ENCODE measurements at places on chromosomes 11 and 22. TPM values are rescaled to one million over a fixed set of nuclear protein-coding genes. Genes with fewer than 3 reads are reported as not detected.

C11orf91 gene
- 0.15 TPM for polyA plus RNA-seq

MUC5AC gene
- polyA plus RNA-seq, result 0.18 TPM

ACER3 gene
- polyA plus RNA-seq, result 17.7 TPM

TALDO1 gene
- 391 TPM for polyA plus RNA-seq

NEAT1 gene
- 1,223 TPM for polyA plus RNA-seq

BBOX1 gene
- not detected for polyA plus RNA-seq

KCNJ4 gene
- polyA plus RNA-seq, result 0.12 TPM

CCDC116 gene
- polyA plus RNA-seq, result 0.04 TPM

SNX32 gene
- polyA plus RNA-seq, result 0.08 TPM

SFI1 gene
- polyA plus RNA-seq, result 16.1 TPM

HEPN1 gene
- not detected for polyA plus RNA-seq

GRCh38 chr22:19851291-19852176 lies 3.1 kb downstream of the GNB1L start:
- no peak for DNase-seq

- no peak for DNase-seq
These were observed 493 bp upstream of the CYTH4 start for GRCh38 chr22:37281646-37282384.

GRCh38 chr11:113382121-113382520 lies 5.5 kb upstream of the ANKK1 start:
- DNase-seq, result no peak

GRCh38 chr22:19986011-19986409 lies 30.6 kb downstream of the ARVCF start:
- no peak for DNase-seq

GRCh38 chr11:13278609-13279486 lies 1.3 kb downstream of the BMAL1 start:
- DNase-seq, result peak; percentile 9

GRCh38 chr22:36385491-36386350 lies 2.0 kb downstream of the MYH9 start:
- no peak for DNase-seq

DNA sequence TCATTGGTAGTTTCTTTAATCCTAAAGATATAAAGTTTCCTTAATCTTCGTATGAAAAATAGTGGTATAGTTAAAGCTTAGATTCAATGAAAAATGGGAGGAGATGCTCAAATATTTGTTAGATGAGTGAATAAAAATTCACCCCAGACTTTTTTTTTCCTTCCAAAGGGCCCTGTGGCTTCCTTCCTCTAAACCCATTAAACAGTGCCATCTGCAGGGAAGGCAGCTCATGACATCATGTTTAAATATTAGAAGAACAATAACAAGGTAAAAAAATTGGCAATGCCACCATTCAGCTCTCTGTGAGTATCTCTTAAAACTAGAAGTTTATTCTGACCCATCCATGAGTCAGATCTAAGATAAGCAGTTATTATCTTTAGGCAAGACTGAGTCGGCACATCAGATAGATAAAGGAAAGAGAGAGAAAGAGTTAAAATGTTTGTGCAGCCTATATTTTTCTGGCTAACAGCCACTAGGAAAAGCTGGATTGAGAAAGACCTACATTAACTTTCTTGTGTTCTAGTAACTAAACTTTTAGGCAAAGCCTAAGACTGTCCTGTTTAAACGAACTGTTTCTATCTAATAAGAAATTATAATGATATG lies 19.1 kb upstream of the OOSP1 start:
- peak; percentile 40 for DNase-seq

GRCh38 chr11:42647993-42648392 lies 663.8 kb upstream of the API5 start:
- DNase-seq, result no peak

DNA sequence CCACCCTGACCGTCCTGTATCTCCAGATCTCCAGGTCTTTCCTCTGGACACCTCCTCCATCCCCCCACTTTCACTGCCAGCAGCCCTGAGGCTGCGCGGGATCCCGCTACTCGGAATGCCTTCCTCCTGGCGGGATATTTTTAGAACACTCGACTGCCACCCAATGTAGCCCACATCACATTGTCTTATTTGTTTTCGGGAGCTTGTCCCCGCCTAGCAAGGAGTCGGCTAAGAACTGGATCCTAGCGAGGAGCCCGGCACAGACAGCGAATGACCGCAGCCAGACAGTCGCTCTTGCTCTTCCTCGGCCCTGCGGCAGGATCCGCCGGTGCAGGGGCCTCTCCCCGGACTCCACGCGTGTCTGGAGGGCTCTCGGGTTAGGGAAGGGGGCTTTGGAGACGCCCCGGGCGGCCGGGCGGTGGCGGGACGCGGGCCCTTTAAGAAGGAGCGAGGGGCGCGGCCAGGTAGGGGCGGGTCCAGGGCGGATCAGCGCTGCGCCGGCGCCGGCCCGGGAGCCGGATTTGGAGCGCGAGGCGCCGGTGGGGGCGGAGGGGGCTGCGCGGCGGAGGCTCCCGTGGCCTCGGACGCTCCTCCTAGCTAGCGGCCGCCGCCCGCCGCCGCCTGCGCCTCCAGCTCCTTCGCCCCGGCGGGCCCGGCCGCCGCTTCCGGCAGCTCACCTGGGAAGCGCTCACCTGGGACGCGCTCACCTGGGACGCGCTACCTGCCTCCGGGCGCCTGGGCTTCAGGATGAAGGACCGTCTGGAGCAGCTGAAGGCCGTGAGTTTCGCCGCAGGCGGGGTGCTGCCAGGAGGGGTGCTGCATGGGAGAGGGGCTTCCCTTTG lies at the start of gene STX3:
STX3 (plus strand) TSS at position 518 of the 842 bp plus-strand sequence; CDS start at position 748, 230 bp downstream.
- DNase-seq, result peak; percentile 73

GRCh38 chr11:64134963-64135362 lies 30.9 kb downstream of the MACROD1 start:
- DNase-seq, result no peak

DNA sequence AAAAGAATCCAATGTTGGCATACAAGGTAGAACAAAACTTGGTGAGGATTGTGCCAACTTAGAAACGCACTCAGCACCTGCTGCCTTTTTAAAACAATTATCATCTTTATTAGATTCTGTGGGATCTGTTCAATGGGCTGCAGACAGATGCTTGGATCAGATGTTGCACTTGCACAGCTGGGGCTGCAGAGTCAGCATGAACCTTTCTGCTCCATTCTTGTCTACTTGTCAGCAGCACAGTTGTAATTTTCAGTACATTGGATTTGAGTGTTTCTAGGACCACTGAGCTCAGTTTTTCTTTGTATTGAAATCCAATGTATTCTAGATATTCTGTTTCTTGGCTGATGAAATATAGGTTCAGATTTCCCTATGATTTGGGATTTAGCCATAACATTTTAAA lies 164.5 kb downstream of the LUZP2 start:
- no peak for DNase-seq

DNA sequence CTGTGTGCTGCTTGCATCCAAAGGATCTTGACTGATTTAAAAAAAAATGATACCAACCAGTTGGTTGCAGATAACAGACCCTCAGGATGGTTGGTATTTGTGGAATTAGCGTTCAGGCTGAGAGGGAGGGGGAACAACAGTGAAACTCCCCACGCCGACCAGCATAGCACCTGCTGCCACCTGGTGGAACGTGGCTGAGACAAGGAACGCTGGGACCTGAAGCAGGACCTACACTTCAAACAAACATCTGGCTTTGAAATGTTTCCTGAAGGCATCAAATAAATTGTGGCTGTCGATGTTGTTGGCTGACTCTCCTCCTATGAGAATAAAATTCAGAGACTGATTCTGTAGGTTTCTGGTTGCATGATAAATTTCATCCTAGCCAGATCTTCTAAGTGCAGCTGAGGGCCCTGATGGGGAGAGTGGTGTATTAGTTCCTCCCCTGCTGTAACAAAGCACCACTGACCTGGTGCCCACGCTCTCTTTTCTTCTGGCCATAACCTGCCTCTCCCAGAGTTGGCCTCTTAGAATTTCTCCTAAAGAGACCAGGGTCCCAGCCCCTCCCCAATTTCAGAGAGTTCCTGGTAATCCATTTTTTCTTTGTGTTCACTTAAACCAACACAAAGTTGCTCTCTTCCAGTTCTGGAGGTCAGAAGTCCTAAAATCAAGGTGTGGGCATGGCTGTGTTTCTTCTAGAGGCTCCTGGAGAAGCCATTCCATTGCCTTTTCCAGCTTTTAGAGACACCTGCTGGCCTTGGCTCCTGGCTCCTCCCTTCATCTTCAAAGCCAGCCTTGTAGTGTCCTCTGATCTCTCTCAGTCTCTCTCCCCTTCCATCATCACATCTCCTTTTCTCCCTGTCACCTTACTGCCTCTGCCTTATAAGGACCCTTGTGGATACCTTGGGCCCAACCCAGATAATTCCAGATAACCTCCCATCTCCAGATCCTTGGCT lies 17.3 kb downstream of the APOL2 start:
- DNase-seq, result peak; percentile 19

GRCh38 chr11:68012843-68013610 lies 2.9 kb downstream of the ALDH3B1 start:
- DNase-seq, result peak; percentile 98

GRCh38 chr22:27780161-27780575 lies 21.4 kb downstream of the MN1 start:
- DNase-seq, result no peak

GRCh38 chr11:106482917-106483785 lies 405.7 kb downstream of the AASDHPPT start:
- no peak for DNase-seq

GRCh38 chr11:128182844-128183243 lies 404.5 kb downstream of the ETS1 start:
- no peak for DNase-seq

DNA sequence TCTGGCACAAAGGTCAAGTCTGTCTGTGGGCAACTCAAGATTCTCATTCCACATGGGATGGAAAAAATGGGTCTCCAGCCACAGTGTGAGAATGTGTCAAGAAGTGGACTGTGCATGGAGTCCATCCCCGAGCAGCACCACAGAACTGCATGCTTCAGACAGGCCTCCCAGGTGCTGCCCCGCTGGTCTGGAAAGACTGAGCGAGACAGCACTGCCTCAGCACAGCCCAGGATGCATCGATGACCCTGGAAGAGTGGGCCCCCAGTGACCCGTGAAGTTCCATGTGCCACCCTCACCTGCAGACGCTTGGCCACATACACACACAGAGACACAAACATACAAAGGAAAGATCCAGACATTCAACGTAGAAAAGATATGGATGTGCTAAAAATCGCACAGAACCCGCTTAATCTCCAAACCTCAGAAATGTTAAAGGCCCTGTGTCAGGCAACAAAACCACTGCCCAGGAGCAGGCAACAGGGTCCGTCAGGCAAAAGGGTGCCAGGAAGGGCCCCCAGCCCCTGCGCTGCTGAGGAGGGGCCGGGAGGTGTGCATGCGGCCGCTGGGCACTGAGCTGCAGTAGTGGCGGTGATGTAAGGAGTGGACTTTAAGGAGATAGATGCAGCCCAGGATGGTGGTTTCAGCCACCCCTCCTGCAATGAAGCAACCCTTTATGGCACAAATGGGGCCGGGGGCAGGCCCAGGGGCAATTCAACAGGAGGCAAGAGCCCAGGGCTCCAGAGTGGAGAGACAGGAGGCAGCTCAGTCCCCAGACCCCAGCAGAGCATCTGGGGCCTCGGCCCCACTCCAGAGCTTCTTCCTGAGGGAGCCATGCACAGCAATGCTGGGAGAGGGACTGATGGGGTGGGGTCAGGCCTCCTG lies 84.7 kb downstream of the DGCR2 start:
- DNase-seq, result no peak

DNA sequence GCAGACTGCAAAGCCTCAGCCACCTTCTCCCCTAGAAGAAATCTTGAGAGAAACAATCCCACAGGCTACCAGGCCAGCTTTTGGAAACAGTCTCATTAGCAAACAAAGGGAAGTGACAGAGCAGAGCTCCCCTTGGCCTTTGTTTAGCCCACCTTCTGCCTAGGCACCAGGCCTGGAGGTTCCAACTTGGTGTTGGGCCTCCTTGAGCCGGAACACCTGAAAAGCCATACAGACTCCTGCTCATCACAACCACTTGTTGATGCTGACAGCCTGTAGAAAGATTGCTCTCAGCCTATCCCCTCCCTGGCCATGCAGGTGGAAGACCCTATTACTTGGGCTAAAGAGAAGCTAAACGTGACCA lies 26.6 kb downstream of the KCNQ1OT1 start:
- no peak for DNase-seq

DNA sequence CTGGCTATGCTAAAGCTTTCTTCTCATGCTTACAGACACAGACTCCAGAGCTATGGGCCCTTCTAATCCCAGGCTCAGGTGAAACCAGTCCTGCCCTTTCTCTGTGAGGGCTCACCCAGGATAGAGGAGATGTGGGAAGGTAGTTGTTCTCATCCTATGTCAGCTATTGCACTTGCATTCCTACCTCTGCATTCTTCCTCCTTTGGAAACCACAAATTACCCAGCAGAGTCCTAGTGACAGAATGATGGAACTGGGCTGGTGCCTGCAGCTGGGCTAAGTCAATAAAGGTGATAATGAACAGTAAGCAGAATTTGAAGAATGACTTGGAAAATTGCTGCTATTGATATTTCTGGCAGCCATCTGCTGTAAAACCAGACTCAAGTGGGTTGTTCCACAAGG lies 560.0 kb downstream of the TMEM135 start:
- DNase-seq, result no peak

- DNase-seq, result no peak
These were observed 35.3 kb upstream of the FZD4 start for GRCh38 chr11:86990515-86990914.

DNA sequence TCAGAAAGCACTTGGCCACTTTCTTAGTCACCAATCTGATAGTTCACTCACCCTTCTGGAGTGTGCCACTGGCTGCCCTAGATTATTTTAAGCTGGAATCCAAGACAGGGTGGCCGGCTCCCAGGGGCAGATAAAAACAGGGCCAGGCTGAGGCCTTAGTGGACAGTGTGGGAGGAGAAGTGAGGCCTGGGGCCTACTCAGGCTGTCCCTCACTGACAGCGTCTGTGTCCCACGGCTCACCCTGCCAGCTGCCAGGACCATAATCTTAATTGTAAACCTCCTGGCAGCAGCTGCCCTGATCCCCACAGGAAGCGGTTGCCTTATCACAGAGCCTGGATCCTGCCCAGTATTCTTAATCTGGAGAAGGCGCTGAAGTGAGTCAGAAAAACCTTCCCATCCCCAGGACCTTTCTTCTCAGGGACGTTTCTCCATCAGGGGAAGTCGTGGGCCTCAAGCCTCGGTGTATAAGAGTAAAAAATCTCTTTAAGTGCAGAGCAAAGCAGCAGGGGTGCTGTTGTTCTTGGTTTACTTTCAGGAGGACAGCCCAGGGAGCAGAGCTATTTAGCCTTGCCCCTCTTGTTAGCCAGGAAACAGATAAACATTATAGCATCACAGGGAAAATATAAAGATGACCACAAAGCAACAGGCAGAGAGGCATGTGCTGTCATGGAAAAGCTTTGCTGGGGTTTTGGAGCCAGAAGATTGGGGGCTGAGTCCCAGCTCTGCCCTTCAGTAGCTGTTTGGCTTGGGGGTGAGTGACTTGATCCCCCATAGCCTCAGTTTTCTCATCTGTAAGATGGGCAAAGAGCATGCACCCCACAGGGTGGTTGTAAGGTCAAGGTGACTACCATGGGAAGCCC lies 39.6 kb downstream of the TSPAN18 start:
- DNase-seq, result no peak

DNA sequence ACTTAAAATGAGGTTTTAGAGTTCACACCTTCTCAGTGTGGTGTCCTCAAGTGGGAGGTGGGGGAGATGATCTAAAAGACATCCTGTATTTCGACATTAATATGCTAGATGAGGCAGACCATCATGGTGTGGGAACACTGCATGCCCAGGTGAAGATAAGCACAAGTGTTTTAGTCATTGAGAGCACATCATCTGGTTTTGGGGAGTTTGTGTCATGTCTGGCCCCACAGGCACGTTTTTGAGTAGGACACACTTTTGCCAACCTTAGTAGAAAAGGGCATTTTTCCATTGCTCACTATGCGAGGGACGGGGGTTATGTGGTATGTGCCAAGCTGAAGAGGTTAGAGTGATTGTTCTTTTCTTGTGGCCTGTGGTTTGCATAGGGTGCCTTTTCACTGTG lies 189.3 kb downstream of the DBX1 start:
- no peak for DNase-seq

- no peak for DNase-seq
These were observed 43.1 kb downstream of the KCNC1 start for GRCh38 chr11:17777738-17778091.
